ENCODE measurements at places on chromosomes 4 and X.

- no peak for DNase-seq
Measured at GRCh38 chr4:8422327-8422726, 18.2 kb downstream of the ACOX3 start.

DNA sequence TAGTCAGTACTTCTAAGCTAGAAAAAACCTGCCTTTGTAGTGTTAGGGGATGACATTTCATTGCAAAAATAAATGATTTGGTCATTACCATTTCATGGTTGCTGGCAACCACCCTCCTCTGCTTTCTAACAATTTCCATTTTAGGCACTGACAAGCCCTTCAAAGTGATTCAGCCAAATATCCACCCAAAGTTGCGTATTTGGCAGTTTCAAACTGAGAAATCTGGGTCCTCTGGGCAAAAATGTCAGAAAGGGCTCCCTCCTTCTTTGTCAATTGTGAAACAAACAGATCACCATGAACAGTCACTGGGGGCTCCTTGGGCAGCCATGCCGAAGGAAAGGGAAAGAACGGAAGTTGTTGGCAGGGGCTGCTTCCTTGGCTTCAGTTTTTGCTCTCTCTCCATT, 33.0 kb downstream of the PLAC1 start:
- no peak for DNase-seq

DNA sequence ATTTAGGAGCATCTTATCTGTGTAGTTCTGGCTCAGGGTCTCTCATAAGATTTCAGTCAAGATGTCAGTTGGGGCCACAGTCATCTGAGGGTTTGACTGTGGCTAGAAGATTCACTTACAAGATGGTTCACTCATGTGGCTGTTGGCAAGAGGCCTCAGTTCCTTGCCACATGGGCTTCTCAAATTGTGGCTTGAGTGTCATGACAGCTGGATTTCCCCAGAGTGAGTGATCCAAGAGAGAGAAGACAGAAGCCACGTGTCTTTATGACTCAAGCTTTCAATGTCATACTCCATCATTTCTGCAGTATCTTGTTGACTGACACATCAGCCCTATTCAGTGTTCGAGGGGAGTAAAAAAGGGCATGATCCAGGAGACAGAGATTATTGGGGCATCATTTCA, 131.3 kb upstream of the AP1S2 start:
- DNase-seq: no peak

- DNase-seq: no peak
Measured at GRCh38 chrX:127207326-127207725, 387.8 kb downstream of the PRR32 start.

DNA sequence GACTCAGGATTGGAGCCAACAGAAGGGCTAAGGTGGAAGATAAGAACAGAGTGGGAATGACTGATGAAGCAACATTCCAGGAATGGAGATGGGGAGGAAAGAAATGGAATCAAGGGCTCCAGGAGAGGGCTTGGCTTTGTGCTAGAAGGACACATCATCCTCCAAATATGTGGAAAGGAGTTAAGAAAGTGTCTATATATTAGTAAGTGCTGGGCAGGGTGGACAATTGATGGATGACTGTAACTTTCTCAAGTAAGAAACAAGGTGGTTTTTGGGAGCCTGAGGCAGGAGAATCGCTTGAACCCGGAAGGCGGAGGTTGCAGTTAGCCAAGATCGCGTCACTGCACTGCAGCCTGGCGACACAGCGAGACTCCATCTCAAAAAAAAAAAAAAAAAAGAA, 71.6 kb upstream of the NFKB1 start:
- DNase-seq: no peak

DNA sequence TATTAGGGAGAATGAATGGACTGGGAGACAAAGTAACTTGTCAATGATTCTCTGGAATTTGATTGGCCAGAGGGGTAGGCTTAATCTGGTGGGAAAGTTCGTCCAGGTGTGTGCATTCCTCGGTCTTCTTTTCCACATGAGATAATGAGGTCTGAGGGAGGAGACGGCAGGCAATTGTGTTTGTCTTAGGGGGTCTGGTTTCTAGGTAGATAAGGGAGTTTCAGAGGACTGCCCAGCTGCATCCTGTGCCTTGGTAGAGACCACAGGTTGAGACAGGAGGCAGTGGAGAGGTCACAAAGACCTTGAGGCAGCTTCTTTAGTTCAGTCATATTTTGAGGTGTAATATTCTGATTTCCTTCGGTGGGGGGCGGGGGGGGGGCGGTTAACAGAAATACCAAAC, 4.3 kb downstream of the MGST2 start:
- no peak for DNase-seq

- no peak for DNase-seq
Measured at GRCh38 chr4:44157611-44158277, 290.9 kb downstream of the KCTD8 start.

- DNase-seq: no peak
Measured at GRCh38 chr4:105093975-105094374, 52.7 kb upstream of the TET2 start.

GRCh38 chr4:8730159-8730558, 137.6 kb downstream of the CPZ start:
- DNase-seq: no peak

- DNase-seq: no peak
Measured at GRCh38 chr4:52996261-52997131, 134.4 kb downstream of the RASL11B start.

- no peak for DNase-seq
Measured at GRCh38 chrX:130825525-130825924, 77.5 kb downstream of the ENOX2 start.

DNA sequence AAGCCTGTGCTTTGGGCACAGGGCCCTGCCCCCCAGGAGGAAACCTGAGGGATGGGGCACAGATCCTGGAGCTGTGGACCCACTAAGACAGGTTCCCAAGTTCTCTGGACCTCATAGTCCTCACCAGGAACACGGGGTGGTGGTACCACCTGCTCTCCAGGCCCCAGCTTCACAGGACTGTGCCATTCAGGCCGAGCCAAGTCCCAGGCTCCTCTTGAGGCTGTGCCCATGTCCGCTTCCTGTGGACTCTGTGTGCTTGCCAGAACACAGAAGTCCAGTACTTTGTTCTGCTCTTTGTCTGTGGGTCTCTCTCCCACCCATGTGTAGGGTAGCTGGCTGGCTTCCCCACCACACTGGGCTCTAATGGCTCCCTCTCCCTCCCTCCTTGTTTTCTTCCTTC, 104.5 kb upstream of the PSAPL1 start:
- DNase-seq: no peak

- no peak for DNase-seq
Measured at GRCh38 chr4:118825799-118826198, 10.1 kb downstream of the SEC24D start.

DNA sequence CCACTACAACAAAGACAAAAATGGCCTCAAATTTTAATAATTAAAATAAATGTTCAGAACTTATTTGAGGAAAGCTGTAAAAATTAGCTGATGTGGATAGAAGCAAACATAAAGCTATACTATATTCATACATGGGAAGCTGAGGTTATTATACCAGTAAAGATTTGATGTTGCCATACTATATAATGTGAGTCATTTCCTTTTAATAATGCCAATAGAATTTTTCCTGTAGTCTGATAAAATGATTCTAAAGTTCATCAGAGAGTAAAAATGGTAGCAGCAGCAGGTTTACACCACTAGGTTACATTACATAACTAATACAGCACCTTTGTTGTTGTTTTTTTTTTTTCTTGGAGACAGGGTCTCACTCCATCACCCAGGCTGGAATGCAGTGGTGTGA, 45.5 kb upstream of the CYP2U1 start:
- DNase-seq: no peak

DNA sequence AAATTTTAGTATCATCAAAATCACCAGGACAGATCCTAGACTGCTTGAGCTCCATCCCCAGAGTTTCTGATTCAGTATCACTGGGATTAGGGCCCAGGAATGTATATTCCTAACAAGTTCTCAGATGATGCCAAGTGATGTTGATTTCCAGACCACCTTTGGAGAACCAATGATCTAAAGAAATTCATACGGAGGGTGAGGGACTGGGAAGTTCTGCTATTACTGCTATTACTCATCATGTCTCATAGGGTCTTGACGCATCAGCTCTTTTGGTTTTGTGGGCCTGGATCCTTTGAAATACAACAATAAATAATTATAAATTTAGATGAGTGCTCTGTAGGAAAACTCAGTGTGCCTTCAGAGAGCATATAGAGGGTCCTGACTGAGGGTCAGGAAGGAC, 59.8 kb upstream of the LGI2 start:
- DNase-seq: no peak

GRCh38 chr4:53654300-53654758, 63.0 kb upstream of the LNX1 start:
- DNase-seq: no peak

- no peak for DNase-seq
Measured at GRCh38 chrX:19686876-19687275, 171.6 kb upstream of the MAP3K15 start.

GRCh38 chrX:99445336-99445735, 964.7 kb downstream of the PCDH19 start:
- DNase-seq: no peak

DNA sequence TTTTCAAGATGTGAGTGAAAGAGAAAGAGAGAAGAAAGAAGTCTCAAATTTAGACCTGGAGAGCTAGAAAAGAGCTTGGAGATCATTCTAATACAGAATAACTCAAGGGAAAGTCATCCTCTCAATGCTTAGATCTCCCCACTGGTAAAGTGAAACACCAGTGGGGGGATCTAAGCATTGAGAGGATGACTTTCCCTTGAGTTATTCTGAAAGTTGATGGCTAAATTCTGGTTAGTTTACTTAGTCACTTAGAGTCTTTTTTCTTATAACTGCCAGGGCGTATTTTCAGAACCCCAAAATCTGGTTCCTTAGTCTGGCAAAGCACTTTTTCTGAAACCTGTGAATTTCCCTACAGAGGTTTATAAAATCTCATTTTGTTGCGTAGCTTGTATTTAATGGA, 198.6 kb downstream of the ARHGAP24 start:
- DNase-seq: no peak

- no peak for DNase-seq
Measured at GRCh38 chr4:6509587-6509986, 37.2 kb upstream of the PPP2R2C start.

- DNase-seq: no peak
Measured at GRCh38 chr4:82034878-82035277, 338.9 kb downstream of the HNRNPD start.

DNA sequence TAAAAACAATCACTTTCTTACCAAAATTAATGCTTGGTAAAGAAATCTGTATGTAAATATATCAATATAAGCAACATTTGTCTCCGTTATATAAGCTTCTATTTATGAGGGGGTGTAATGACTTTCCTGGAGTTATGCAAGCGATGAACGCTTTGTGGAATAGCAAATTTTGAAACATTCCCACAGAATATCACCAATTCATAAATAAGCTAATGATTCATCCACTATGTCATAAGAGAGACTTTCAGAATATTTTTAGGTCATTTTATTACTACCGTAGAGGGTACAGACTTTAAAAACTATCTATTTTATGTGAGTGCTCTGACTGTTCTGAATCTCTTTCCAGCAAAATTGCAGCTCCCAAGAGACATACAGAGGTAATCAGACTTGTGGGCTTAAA, 179.5 kb upstream of the FTHL17 start:
- DNase-seq: no peak

- no peak for DNase-seq
Measured at GRCh38 chr4:63430105-63430504, 979.1 kb downstream of the TECRL start.

DNA sequence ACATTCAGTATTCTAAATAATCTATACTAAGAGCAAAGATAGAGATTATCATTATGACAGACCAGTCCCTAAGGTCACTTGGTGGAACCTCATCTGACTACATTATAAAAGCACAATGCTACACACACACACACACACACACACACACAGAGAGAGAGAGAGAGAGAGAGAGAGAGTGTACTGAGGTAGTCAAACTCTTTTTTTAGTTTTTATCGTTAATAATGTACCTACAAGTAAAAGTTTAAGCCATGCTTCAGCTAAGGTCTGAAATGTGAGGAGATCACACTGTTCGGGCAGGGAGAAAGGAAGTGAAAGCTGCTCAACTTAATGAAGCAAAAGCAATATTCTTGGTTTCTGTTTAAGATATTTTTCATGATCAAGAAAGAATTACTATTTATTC, 75.8 kb upstream of the CCDC160 start:
- DNase-seq: no peak

- DNase-seq: peak; percentile 87
Measured at GRCh38 chrX:154719132-154719675, 31.7 kb downstream of the GAB3 start.
